NCI-H226 (cell line): ENCODE measurements at places on chromosomes 2 and 18.
A peak's percentile ranks its signal among the peaks of the same experiment; 100 is the strongest.

DNA sequence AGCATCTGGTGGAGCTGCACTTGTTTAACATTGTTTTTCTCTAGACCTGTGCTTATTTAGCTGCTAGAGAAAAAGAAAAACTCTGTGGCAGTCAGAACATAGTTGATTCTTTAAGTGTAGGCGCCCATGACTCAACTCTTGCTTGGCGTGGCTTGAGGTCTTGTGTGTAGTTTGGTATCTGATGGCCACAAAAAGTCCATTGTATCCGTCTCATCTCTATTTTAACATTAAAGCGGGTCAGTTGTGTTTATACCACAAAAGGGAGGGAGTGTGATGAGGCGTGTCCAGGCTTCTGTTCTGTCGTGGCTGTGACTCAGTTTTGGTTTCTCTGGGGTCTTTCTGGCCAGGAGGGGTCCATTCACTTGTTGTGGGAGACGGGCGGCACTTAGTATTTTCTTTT, 24.2 kb upstream of the UGT1A8 start:
- DNase-seq = no peak

GRCh38 chr2:217911283-217912097, 91.3 kb downstream of the TNS1 start:
- no peak for DNase-seq

DNA sequence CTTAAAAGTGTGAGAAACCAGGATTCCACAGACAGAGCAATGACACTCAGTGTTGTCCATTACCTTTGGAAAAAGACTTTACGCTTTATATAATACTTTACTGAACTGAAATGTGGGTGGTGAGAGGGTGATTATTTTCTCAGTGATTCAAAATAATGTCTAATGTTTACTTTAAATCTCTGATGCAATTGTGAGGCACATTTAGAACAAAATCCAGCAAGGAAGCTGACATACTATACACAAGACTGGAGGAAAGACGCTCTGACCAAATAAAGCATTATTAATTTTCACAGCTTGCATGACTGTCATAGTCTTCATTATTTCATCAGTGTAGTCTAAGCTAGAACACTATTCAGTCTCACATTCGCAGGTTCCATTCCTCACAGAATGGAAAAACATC, 34.1 kb upstream of the STAT1 start:
- no peak for DNase-seq

- no peak for DNase-seq
Measured at GRCh38 chr18:39007031-39007902, 1441.7 kb upstream of the CELF4 start.

- no peak for DNase-seq
Measured at GRCh38 chr2:152729844-152730243, 11.4 kb downstream of the ARL6IP6 start.

DNA sequence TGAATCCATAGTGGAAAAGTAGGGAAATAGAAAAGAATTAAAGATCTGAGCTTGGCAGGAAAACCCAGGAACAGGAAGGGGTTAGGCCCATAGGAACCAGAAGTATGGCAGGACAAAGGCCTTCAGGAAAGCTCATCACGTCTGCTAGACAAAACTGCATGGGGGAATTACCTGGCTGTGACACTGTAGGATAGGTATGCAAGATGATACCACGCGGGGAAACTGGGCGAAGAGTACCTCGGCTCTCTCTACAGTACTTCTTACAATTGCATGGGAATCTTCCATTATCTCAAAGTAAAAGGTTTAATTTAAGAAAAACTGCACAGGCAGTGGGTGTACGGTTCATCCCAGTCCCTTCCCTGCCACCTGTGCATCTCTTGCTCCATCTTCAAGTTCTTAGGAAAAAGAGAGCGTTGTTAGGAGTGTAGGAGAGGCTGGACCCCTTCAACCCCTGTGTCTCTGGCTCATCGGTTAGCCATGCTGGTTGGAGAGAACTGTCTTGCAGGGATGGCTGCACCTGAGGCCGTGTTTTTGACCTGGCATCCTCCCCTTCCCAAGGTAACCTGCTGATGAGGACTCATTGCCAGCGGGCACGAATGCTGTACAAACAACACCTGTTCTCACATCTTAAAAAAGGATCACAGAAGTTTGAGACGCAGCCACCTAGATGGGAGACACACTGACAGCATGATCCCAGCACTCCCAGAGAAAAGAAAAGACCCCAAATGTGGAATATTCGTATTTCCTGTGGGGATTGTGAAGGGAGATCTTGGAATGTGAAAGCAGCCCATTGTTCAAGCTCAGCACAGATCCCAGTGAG, 120.5 kb upstream of the COPS8 start:
- DNase-seq = no peak

DNA sequence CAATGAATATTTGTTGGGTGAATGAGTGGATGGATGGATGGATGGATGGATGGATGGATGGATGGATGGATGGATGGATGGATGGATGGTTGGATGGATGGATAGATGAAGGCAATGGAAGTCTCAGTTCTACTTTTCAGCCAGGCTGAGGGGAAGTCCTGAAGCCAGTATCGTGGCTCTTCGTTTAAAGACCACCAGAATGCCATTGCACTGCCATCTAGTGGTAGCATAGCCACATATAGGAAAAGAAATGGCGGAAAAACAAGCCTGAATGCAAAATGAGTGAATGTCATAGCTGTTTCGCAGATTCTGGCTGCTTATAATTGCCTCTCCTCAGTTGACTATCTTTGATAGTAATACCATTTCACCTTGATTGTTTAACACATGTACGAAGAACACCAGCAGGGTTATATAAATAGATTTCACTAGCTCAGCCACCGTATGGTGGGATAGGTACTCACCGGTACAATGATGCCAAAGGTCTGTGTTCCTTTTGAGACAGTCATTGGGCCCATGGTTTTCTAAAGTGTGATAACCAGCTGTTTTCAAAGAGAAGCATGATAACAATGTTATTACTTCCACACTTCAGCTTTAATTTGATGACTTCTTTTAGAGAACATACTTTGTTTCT, 62.3 kb upstream of the GREB1L start:
- DNase-seq = peak; percentile 30

GRCh38 chr2:190185380-190185779, 122.9 kb upstream of the MSTN start:
- DNase-seq = no peak
